ENCODE measurements at places on chromosomes 1 and 21.

GRCh38 chr21:30152792-30153191, 13.8 kb downstream of the CLDN17 start:
- no peak for DNase-seq

- DNase-seq = no peak
Observed at GRCh38 chr1:15808955-15809354, 1.5 kb upstream of the UQCRHL start.

GRCh38 chr1:33468531-33468930, 3.9 kb upstream of the ZSCAN20 start:
- no peak for DNase-seq

- DNase-seq = peak; percentile 59
Observed at GRCh38 chr1:119675349-119676345, 27.6 kb upstream of the ZNF697 start.

DNA sequence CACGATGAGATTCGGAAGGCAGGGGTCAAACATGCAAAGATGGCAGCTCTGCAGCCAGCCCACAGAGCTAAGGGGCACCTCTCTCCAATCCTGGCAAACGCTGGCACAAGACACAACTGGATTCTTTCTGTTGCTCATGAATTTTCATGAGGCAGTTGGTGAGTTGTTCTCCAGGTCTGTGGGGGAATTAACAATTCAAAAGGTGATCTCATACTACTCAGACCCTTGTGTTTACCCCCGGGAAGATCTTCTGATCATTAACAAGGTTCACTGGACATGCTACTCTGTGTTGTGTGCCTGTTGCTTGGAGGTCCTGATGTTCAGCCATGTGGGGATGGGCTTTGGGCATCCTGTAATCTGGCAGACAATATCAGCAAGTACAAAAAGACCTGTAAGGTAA, 128.9 kb downstream of the HHAT start:
- no peak for DNase-seq

DNA sequence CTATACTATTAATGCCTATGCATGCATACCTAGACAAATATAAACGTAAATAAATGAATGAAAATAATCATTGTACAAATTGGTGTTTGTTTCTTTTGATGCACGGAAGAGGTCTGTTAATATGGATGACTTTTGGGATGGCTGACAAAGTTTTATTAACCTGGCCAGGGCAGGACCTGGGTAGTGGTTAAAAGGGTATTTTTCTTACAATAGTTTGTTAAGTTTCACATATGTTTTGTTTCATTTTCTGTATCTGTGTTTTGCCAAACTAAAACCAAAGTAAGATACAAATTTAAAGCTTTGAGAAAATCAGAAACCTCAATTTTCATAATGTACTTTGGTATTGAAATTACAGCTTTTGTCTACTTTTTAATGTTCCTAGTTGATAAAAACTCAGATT, 222.7 kb upstream of the OLFM3 start:
- no peak for DNase-seq

DNA sequence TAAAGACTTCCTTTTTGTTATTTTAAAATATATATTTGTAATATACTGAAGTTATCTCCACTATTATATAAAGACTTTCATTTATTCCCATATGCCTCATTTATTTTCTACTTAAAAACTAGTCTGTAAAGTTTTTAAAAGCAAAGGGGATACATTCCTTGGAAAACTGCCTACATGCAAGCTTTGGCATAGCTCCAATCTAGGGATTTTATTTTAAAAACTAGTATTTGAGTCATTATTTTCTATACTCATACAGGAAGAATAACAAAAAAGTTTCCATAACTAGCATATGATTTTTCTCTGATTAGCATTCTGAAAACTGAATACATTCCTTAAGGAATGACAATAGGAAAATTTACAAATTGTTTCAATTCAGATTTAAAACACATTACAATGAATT, 88.9 kb downstream of the COL24A1 start:
- no peak for DNase-seq

DNA sequence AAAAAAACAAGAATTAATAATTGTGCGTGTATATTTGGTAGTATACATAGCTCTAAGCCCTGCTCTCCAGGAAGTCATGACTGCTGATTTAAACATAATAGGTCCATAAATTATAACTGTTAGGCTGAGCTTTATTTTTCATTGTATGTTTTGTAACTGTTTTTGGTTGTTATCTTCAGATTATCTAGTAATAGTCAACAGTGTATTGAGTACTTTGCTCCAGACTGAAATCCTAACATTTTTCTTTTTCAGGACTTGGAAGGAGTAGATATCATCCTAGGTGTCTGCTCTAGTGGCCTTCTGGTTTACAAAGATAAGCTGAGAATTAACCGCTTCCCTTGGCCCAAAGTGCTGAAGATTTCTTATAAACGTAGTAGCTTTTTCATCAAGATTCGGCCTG, 90.9 kb downstream of the TMEM200B start:
- no peak for DNase-seq

- no peak for DNase-seq
Observed at GRCh38 chr1:153608742-153609584, 4.0 kb downstream of the S100A16 start.

- no peak for DNase-seq
Observed at GRCh38 chr1:85397490-85398032, 67.4 kb downstream of the DDAH1 start.

GRCh38 chr1:172117800-172118199, 276.5 kb downstream of the DNM3 start:
- DNase-seq = no peak

GRCh38 chr1:228308085-228308601, 98.5 kb downstream of the TRIM11 start:
- DNase-seq = no peak

DNA sequence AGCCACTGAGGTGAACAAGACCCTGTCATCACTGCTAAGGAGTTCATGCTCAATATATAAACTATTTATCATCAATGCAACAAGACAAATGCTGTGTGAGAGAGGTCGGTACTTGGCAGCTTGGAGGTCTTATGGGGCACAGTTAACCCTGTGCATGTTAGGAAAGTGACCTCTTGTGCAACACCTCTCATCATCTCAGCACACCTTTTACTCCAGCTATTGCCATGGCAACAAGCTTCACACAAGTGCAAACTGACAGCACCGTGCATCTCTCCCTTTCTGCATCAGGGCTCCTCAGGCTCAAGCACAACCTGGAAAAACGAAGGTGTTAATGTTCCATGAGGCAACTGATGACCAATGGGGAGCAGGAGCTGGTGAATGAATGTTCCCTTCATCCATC, 14.7 kb upstream of the MYSM1 start:
- no peak for DNase-seq

Data from activated CD4-positive, alpha-beta T cell treated with anti-CD3 and anti-CD28 coated beads, Interleukin-2, amount 50 U/mL, for 24 hours (primary cell).